ENCODE measurements at places on chromosomes 11 and 22.

- no peak for DNase-seq
Observed at GRCh38 chr11:126607776-126608541, 252.5 kb downstream of the ST3GAL4 start.

- DNase-seq = no peak
Observed at GRCh38 chr11:63764340-63764678, 4.3 kb downstream of the ZFTA start.

GRCh38 chr11:101390539-101390938, 193.3 kb downstream of the TRPC6 start:
- no peak for DNase-seq

- DNase-seq = no peak
Observed at GRCh38 chr11:34481307-34481706, 32.3 kb downstream of the ELF5 start.

DNA sequence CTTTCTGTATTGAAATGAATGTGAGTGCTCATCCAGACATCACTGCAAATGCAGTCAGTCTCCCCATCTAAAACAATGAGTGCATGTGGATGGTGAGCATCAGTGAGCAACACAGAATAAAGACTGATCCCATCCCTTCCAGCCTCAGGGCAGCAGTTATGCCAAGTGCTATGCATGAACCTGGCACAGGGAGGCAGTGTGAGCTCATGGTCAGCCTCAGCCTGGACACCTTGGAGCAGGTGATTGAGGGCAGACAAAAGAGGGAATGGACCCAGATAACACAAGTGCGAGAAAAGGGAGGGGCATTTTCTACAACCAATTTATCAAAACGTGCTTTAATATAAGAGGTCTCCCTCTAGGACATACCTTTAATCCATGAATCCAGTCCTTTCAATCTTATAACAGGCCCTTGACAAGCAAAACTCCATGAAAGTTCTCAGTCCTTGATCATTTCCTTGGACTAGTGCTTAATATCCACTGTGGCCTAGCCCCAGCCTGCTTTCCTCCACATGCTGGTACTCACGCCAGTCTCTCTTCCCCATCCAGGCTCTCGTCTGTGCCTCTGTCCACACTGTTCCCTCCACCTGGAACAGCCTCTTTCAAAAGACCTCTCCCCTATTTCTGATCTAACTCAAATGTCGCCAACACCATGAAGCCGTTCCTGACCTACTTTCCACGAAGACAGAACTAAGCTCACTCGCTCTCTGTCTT, 50.5 kb upstream of the LRRC55 start:
- DNase-seq = peak; percentile 23

- DNase-seq = no peak
Observed at GRCh38 chr11:104390651-104391050, 226.7 kb upstream of the PDGFD start.

GRCh38 chr22:46077669-46078099, 72.6 kb upstream of the PPARA start:
- DNase-seq = no peak

DNA sequence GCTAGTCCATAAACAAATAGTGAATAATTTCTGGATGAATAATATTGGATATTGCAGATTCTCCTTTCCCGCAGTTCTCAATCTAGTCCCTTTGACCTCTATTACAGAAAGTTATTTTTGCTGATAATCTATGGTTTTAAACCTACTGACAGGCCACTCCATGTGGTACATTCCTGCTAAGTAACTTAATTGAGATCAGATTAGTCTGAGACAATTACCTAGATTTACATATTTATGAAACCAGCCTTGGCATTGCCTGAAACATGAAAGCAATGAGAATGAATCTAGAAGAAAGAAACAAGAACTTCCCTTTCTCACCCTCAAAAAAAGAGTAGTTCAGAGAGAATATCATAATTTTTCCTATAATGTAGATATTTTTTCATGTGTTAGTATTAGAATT, 964.2 kb downstream of the JRKL start:
- DNase-seq = no peak

DNA sequence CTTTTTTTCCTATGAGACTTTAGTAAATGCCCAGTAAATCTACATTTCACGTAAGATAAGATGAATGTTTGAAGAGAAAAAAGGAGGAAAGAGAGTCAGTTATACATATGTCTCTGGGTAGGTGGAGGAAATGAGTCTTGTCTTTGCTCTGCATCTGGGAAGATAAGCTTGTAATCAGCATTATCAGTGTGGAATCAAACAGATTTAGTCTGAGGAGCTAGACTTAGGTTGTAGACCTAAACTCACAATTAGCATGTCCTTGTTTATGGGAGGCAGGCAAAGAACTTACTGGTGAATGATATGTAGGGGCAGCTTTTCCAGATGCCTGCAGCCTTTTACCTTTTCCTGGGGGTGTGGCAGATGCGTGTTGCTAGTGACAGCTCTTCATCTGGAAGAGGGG, 962.3 kb downstream of the TBC1D22A start:
- no peak for DNase-seq

All from activated CD4-positive, alpha-beta T cell treated with anti-CD3 and anti-CD28 coated beads for 36 hours (primary cell).